ENCODE measurements at places on chromosomes 7 and 10.

GRCh38 chr10:3740157-3740871 is 44.7 kb downstream of the KLF6 start:
- no peak for DNase-seq

- DNase-seq, result peak; percentile 76
These were observed 1.8 kb downstream of the KLLN start for GRCh38 chr10:87861566-87861952.

DNA sequence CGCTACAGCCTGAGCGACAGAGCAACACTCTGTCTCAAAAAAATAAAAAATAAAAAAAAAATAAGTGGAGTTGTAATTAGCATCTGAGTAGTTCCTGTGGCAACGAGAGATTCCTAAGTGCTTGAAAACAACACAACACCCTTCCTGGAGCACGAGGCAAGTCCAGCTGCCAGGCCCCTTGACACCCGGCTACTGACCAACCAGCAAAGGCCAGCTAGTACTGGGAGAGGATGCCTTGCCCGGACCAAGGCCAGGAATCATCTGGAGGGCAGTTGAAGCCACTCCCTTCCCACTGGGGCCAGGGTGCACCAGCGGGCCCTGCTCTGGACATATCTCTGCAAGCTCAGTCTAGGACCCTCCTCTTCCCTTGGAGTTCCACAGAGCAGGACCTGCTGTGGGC is 536 bp downstream of the C10orf105 start:
- no peak for DNase-seq

- no peak for DNase-seq
These were observed 23.0 kb downstream of the SGCE start for GRCh38 chr7:94633014-94633341.

DNA sequence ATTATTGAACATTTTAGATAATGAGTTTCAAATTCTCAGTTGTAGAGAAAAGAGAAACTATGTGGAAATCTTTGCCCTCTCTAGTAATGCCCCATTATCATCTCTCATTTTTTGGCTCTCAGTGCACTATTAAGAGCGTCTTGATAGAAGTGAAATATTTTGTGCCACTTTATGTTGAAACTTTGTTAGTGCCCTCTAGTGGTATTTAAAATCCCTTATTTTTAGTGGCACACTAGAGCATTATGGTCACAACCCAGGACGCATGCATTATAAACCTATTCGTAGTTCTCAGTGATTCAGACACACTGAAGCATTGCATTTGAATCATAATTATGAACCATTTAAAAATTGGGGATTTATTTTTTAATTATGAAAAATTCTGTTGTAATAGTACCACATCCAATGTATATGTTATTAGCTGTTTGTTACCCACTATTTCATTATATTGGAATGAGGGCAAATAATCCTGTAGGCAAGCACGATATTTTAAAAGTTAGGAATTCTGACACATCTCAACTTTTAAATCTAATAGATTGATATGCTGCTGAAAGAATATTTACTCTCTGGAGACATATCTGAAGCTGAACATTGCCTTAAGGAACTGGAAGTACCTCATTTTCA is 21.9 kb downstream of the PDCD4 start:
- DNase-seq, result peak; percentile 19

- peak; percentile 58 for DNase-seq
These were observed 46.1 kb downstream of the ZCCHC24 start for GRCh38 chr10:79399223-79399831.

GRCh38 chr10:27743012-27743876 is 2.4 kb downstream of the MKX start:
- DNase-seq, result no peak

- no peak for DNase-seq
These were observed 269.3 kb downstream of the BICC1 start for GRCh38 chr10:58781873-58782488.

GRCh38 chr10:128115356-128115755 is 10.9 kb downstream of the MKI67 start:
- DNase-seq, result no peak

- DNase-seq, result no peak
These were observed 61.6 kb downstream of the GOLGA7B start for GRCh38 chr10:97911217-97911616.

GRCh38 chr10:20446561-20447193 is 450.4 kb downstream of the NEBL start:
- DNase-seq, result no peak

DNA sequence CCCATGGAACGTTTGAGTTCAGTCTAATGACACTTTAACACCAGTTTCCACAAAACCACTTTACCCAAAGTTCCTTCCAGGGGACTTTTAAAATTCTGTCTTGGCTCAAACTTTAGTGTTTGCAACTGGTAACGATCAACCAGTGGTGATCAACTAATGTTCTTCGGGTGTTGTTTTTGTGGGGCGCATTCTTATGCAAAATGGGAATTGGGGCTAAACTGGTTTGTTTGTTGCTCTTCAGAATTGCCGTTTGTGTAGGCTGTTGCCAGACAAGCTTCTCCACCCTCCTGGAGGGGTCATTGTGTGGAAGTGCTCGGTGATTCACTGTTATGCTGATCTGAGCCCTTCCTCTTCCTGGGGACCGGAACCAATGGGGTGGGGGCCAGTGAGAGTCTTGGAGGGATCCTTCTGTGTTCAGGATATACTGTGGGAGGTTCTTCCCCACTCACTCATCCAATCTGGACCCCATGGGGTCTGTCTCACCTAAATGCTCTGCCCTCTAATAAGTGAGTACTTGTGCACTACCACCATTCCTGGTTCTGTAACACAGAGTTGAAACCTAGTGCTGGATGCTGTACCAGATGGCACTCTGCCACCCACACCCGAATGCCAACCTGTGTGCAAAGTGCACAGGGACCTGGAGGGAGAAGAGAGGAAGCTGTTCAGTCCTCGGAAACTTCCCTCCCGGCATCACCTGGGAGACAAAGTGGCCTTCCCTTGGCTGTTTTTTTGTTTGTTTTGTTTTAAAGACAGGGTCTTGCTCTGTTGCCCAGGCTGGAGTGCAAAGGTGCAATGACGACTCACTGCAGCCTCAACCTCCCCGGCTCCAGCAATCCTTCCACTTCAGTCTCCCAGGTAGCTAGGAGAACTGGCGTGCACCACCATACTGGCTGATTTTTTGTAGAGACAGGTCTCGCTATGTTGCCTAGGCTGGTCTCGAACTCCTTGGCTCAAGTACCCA is 2.1 kb downstream of the NFE2L3 start:
- DNase-seq, result no peak

- DNase-seq, result peak; percentile 28
These were observed 207.9 kb upstream of the MYO3A start for GRCh38 chr10:25725917-25726716.

DNA sequence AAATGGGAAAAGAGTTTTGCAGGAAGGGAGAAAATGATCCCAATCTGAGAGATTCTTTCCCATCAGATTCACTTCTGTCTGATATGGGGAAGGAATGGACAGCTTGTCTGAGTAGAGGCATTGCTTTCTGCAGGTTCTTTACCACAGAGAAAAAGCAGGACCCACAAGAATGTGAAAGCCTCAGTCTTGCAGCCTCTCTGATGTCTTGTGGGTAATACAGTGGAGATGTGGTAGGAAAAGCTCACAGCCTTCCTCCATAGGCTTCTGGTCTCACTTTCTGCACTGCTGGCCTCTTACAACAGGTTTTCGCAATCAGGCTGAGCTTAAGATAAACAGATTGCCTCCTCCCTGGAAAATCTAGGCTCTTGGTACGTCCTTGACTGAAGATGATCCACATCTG is 551 bp downstream of the IFIT1 start:
- peak; percentile 72 for DNase-seq

GRCh38 chr10:4813023-4813422 is 13.0 kb upstream of the AKR1E2 start:
- no peak for DNase-seq

DNA sequence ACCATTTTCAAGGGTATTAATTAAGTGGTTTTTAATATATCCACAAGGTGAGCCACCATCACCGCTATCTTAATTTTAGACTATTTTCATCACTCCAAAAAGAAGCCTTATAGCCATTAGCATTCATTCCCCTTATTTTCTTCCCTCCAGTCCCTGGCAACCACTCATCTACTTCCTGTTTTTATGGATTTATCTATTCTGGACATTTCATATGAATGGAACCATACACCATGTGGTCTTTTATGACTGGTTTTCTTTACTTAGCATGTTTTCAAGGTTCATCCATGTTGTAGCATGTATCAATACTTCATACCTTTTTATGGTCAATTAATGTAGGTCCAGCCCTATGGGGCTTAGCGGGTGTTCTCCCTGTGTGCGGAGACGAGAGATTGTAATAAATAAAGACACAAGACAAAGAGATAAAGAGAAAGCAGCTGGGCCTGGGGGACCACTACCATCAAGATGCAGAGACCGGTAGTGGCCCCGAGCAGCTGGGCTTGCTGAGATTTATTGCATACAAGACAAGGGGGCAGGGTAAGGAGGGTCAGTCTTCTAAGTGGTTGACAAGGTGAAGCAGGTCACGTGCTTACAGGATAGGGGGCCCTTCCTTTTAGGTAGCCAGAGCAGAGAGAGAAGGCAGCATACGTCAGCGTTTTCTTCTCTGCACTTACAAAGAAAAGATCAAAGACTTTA is 14.6 kb downstream of the WBP1L start:
- DNase-seq, result no peak

- no peak for DNase-seq
These were observed 196.5 kb downstream of the PHF14 start for GRCh38 chr7:11170175-11170574.

DNA sequence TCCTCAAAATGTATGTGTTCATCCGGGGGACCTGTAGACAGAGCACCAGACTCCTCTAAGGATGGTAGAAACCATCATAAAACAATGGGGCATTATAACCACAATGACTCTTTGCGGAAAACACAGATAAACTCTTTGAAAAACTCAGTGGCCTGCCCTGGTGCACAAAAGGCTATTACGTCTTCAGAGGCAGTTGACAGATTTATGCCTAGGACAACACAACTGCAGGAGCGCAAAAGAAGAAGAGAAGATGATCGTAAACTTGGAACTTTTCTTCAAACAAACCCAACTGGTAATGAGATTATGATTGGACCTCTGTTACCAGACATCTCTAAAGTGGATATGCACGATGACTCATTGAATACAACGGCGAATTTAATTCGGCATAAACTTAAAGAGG is 6.0 kb downstream of the RBM48 start:
- DNase-seq, result no peak

GRCh38 chr10:15370212-15370855 is 755 bp downstream of the FAM171A1 start:
- no peak for DNase-seq

- DNase-seq, result no peak
These were observed 35.9 kb upstream of the MAGI2 start for GRCh38 chr7:79489371-79489770.

DNA sequence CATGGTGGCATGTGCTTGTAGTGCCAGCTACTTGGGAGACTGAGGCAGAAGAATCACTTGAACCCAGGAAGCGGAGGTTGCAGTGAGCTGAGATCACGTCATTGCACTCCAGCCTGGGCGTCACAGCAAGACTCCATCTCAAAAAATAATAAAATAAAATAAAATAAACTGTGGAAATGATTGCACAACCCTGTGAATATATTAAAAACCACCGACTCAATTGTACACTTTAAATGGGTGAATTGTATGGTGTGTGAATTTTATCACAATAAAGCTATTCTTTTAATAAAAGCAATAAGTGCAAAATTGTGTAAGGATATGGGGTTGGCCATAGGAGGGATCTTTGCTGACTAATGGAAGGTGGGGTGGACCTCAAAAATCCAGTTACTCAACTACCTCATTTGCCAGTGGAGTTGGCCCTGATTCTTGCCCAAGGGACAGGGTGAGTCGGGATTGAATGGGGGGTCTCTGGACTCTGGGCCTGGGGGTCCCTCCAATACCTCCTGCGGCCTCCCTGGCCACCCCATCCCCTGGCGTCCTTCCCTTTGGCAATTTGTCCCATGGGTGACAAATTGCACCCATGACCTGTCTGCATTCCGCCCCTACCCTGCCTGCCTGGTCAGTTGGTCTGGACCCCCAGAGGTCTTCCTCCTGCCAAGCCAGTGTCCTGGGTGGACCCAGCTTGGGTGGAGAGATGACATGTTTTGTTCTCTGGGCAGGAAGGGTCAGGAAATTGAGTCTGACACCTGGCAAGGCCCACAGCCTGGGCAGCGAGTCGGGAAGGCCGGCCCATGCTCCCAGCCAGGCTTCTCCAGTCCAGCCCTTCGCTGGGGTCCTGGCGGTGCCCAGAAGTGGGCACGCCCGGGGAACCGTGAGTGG is 61.7 kb upstream of the ELN start:
- no peak for DNase-seq

DNA sequence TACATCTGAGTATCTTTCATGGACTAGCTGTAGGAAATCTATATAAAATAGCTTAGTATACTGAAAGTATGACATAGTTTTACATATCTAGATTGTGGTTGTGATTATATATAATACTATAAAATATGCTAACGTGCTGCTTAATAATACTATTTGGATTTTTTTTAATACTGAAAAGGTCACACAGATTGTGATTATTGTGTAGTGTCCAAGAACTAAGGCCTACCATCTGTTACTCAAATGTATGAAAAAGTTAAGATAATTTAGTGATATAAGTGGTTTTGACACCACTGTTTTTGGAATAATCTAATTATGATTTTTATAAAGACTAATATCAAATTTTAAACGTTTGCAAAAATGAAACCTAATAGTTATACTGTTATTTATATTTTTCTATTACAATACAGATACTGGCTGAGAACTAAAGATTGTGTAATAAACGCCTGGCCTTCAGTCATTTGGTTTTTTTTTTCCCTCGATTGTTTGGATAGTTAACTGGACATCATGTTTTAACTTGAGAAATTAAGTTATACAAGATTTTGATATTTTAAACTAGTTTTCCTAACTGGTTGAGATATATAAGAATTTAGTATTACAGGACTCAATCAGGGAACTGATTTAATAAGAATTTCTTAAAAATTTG is 12.6 kb downstream of the PTEN start:
- no peak for DNase-seq

DNA sequence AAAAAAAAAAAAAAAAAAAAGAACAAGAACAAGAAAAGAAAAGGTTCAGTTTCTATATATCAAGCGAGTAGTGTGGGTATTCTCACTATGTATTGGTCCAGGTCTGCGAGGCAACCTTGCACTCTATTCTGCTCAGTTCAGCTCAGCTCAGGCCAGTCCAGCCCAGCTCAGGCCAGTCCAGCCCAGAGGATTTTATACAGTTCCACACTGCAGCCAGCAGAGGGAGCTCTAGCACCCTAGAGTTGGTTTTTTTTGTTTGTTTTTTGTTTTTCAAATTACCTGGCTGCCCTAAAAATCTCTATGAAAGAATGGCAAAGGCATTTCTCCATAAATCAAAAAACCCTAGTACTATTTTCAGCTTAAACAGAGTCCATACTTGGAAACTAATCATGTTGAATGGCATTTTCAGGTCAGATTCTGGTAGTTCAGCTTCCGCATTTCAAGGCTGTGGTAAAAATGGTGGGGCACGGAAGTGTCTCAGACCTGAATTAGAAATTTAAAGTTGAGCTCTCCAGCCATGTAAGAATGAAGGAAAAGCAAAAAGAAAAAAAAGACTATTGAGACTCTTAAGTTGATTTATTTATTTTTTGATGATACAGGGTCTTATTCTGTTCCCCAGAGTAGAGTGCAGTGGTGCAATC is 55.2 kb upstream of the GSDME start:
- peak; percentile 33 for DNase-seq

GRCh38 chr10:112213098-112213823 is 29.7 kb upstream of the GPAM start:
- no peak for DNase-seq
